ENCODE measurements at places on chromosomes 12 and 14.

DNA sequence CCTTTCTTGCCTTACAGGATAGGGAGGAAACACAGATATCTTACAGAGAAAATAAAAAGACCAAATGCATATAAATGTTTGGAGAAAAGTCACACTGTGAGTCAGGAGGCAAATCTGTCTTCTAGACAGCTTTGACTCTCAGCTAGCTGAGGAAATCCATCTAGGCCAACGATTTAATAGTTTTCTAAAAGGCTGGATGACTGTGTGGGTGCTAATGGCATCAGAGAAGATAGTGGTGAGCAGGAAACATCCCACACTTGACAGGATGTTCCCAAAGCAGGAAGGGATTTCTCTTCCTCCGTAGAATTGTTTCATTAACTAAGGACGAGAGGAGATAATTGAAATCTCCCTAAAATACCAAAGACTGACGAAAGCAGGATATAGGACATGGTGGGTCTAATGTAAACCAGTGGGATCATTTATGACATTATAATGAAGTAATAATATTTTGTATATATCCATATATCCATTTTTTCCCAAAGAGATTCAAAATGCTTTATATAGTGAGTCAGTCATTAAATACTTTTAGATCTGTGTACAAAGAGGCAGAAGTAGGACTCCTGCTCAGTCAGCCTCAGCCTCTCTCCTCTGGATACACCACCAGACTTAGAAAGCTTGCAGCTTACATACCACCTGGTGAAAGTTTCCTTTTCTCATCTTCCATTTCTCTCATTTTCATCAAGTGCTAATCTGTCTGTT, 44.3 kb upstream of the PSMA6 start:
- no peak for DNase-seq

GRCh38 chr12:29428633-29429032, 47.7 kb upstream of the ERGIC2 start:
- no peak for DNase-seq

DNA sequence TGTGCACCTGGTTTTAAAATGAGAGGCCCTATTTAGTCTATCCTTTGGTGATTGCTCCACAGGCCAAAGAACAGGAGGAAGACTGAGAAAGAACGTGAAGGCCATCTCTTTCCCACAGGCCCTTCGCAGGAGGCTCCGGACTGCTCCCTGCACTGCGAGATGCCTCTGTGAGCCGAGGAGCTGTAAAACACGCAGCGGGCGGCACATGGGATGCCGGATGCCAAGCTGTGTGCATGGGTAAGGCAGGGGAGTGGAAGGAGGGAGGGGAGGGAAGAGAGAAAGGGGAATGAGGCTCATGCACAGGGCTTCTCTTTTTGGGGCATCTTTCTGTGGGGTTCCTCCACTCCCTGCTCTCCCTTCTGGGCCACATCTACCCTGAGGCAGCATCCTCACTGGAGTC, 61.6 kb downstream of the SPTB start:
- no peak for DNase-seq

- DNase-seq, result no peak
These were observed 17.4 kb downstream of the CDKN1B start for GRCh38 chr12:12734561-12735071.

DNA sequence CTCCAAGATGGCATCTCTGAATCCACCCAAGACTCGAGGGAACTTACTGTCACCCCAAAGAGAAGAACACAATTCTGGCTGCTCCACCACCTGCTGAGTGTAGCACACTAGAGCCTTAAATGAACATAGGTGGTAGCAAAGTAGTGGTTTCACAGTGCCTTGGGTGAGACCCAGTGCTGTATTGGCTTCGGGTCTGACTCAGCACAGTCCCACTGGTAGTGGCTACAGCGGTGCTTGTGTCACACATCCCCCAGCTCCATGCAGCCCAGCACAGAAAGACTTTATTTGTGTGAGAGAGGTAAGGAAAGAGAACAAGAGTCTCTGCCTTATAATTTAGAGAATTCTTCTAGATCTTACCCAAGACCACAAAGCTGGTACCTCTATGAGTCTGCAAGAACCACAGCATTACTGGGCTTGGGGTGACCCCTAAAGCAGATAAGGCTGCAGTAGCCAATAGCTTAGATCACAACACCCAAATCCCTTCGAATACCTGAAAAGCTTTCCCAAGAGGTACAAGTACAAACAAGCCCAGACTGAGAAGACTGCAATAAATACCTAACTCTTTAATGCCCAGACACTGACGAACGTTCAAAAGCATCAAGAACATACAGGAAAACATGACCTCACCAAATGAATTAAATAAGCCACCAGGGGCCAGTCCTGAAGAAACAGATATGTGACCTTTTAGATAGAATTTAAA, 83.3 kb upstream of the SLC38A4 start:
- no peak for DNase-seq
